Activated T-helper 2 cell treated with anti-CD3 and anti-CD28 coated beads, Interferon-gamma antibody, Interleukin-2, Interleukin-4, amounts not matched to agents 10 μg/mL and 5 μg/mL and 100 μg/mL, durations not matched to agents 14 hours and 24 hours and 36 hours (primary cell): ENCODE measurements at places on chromosomes 2 and 18.

DNA sequence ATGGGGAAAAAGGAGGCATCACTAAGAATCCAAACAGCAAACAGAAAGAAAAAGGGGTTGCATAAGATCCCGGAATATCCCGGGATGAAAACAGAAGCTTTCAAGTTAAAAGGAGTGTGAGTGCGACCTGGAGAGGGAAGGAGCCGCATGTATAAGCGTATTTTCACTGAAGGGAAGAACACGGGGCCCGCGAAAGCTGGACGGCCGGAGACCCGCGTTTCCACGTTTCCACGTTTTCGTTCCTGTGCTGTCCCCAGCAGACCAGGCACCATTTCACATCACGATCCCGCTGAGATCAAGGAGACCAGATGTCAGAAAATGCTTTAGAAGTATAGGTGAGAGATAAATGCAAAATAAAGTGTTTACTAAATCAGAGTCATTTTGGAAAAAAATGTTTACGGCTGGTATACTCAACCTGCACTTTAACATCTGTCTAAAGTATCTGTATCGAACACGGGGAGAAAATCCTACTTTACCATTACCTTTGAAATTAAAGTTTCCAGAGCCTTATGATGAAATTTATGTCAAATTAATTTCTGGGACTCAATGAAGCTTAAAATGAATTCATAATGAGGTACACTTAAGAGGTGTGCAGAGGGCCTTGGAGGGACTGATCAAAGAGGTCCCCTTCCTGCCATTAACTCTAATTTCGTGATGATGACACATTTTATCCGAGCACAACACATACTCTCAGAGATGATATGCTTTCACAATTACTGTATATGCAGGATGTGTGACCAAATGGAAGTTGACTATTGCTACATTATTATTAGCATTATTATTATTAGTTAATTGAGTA, 71.0 kb upstream of the SALL3 start:
- no peaks in the 10 kb centered on the region for H3K36me3 ChIP-seq
- no peaks in the 10 kb centered on the region for H3K27me3 ChIP-seq
- H3K4me3 ChIP-seq = no peak overlapping the region

GRCh38 chr2:218883491-218884490, 3.1 kb downstream of the WNT10A start:
- no peak overlapping the region for H3K27ac ChIP-seq
- no peaks in the 10 kb centered on the region for H3K36me3 ChIP-seq
- DNase-seq = no peak
- H3K4me3 ChIP-seq = no peak overlapping the region
- H3K27me3 ChIP-seq = peaks cover 69% of the 10 kb centered on the region

DNA sequence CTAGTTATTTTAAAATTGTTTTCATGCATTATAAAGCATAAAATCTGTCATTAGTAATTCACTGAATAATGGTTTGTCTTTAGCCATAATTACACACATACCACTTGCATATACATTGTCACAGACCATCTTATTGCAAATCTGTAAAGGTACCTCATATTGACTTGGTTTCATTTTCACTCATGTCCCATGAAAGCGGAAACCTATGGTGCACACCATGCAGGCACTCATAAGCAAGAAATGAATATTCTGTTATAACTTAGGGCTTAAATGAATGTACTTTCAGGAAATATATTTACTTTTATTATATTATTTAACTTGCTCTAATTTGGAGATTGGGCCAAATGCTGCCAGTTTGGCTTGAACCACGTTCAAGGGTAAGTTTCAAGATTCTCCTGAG, 29.2 kb upstream of the STK17B start:
- H3K27me3 ChIP-seq = no peaks in the 10 kb centered on the region
- H3K4me1 ChIP-seq = peaks cover 44% of the 10 kb centered on the region
- H3K4me3 ChIP-seq = peak overlapping the region; percentile 26

GRCh38 chr2:105407946-105408743, 9.3 kb upstream of the FHL2 start:
- no peaks in the 10 kb centered on the region for H3K36me3 ChIP-seq
- H3K4me1 ChIP-seq = no peaks in the 10 kb centered on the region
- H3K27ac ChIP-seq = no peak overlapping the region
- H3K4me3 ChIP-seq = no peak overlapping the region
- H3K27me3 ChIP-seq = peaks cover 43% of the 10 kb centered on the region

DNA sequence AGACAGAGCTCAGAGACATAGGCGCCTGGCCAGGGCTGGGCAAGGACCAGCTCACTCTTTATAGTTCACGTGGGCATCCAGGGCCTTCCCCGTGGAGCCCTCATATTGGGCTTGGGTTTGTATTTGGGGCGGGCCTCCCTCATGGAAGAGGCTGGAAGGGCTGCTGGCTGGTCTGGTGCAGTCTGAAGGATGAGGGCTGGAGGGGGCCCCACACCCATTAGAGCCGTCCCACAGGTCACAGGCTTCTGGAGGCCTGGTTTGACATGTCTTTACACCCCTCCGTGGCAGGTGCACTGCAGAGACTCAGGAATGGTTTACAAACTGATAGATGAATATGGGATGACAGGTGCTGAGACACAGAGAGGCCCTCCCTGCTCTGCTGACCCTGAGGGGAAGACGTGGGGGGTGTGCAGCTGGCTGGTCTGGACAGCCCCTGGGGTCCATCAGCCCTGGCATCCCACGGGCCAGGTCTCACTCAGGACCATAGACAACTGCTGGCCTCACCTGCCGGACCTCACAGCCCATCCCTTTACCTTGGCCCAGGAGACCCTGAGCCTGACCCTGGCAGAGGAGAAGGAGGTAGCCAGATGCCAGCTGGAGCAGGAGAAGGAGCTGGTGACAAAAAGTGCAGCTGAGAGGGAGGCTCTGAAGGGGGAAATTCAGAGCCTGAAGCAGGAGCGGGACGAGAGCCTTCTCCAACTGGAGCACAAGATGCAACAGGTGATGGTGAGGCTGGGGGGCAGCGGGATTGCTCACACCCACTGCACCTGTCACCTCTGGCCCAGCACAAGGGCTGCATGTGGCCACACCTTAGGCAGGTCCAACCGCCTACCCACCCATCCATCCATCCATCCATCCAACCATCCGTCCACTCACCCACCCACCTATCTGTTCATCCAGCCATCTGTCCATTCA, 43.9 kb downstream of the CROCC2 start:
- no peak overlapping the region for H3K4me3 ChIP-seq
- no peak overlapping the region for H3K27ac ChIP-seq
- H3K27me3 ChIP-seq = no peaks in the 10 kb centered on the region
- H3K36me3 ChIP-seq = no peaks in the 10 kb centered on the region

DNA sequence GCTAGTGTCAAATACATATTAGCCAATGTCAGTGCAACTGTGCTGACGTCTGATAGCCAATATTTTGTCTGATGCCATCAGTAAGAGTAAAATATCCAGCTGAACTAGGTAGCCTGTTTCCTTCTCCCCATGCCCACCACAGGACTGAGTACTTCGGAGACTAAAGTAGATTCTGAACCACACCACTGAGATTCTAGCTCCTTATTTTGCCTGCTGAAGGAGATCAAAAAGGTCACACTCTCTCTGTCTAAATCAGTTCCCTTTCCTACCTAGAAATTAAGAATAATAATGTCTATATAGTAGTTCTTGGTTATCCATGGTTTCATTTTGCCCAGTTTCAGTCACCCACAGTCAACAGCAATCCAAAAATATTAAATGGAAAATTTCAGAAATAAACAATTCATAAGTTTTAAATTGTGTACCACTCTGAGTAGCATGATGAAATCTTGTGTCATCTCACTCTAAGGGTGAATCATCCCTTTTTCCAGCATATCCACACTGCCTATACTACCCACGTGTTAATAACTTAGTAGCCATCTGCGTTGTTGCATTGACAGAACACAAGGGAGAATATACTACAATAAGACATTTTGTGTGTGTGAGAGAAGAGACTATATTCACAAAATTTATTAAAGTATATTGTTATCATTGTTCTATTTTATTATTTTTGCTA, 1043.3 kb upstream of the PIK3C3 start:
- H3K27me3 ChIP-seq = no peaks in the 10 kb centered on the region
- no peaks in the 10 kb centered on the region for H3K4me1 ChIP-seq
- no peak overlapping the region for H3K4me3 ChIP-seq
- H3K36me3 ChIP-seq = no peaks in the 10 kb centered on the region
- H3K27ac ChIP-seq = no peak overlapping the region

DNA sequence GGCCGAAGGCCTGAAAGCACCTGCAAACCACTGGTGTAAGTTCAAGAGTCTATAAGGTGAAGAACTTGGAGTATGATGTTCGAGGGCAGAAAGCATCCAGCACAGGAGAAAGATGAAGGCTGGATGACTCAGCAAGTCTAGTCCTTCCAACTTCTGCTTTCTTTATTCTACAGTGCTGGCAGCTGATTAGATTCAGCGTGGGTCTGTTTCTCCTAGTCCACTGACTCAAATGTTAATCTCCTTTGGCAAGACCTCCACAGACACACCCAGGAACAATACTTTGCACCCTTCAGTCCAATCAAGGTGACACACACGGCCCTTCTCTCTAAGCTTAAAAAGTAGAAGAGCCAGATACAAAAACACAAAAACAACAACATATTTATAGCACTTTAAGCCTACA, 43.4 kb downstream of the NMS start:
- H3K27ac ChIP-seq = no peak overlapping the region
- DNase-seq = no peak
- peaks cover 9% of the 10 kb centered on the region for H3K27me3 ChIP-seq
- peaks cover 2% of the 10 kb centered on the region for H3K4me1 ChIP-seq
- H3K4me3 ChIP-seq = no peak overlapping the region

DNA sequence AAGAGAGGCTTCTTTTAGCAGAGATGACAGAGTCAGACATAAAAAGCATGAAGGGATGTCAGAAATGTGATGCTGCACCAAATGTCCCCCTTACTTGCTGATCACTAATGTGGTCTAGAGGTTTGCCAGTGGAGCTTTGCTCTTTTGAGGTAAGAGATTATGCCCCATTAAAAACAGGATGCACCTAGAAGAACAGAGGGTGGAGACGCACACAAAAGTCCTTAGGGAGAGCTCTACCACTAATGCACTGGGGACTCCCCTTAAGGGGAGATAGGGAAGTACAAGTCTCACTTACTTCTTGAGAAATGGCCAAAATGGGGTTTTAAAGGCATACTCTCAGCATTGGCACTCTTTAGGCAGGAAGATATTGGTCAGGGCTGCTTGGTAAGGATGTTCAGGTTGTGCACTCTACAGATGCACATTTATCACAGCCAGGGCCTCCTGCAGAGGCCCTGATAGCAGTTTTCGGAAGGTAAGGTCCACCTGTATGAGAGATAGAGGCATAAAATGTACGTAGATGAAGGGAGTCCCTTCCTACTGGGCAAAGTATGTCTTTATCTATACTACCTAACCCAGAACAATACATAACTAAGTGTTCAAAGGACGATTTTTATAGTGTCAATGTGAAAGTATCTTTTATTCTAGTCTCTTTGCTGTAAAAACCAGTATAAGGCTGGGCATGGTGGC, 17.0 kb upstream of the SCYGR1 start:
- no peaks in the 10 kb centered on the region for H3K27me3 ChIP-seq
- H3K36me3 ChIP-seq = no peaks in the 10 kb centered on the region
- no peak overlapping the region for H3K4me3 ChIP-seq
- H3K4me1 ChIP-seq = peaks cover 24% of the 10 kb centered on the region

DNA sequence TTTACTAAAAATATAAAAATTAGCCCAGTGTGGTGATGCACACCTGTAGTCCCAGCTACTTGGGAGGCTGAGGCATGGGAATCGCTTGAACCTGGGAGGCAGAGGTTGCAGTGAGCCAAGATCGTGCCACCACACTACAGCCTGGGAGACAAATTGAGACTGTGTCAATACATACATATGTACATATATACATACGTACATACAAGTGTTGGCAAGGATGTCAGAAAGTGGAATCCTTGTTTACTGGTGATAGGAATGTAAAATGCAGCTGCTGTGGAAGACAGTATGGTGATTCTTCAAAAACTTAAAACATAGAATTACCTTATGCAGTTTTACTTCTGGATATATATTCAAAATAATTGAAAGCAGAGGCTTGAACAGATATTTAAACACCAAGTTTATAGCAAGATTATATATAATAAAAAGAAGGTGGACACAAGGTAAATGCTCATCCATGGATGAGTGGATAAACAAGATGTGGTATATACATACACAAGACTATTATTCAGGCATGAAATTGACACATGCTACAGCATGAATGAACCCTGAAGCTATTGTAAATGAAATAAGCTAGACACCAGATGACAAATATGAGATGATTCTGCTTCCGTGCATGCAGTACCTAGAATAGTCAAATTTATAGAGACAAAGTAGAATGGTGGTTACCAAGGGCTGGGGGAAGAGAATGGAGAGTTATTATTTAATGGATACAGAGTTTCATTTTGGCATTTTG, 43.2 kb downstream of the CCDC138 start:
- H3K4me1 ChIP-seq = peaks cover 13% of the 10 kb centered on the region
- H3K36me3 ChIP-seq = peaks cover 29% of the 10 kb centered on the region
- DNase-seq = no peak
- H3K4me3 ChIP-seq = no peak overlapping the region

GRCh38 chr2:62293490-62294271, 97.8 kb downstream of the B3GNT2 start:
- H3K4me3 ChIP-seq = no peak overlapping the region
- DNase-seq = no peak
- no peak overlapping the region for H3K27ac ChIP-seq
- H3K27me3 ChIP-seq = no peaks in the 10 kb centered on the region
- H3K36me3 ChIP-seq = no peaks in the 10 kb centered on the region

DNA sequence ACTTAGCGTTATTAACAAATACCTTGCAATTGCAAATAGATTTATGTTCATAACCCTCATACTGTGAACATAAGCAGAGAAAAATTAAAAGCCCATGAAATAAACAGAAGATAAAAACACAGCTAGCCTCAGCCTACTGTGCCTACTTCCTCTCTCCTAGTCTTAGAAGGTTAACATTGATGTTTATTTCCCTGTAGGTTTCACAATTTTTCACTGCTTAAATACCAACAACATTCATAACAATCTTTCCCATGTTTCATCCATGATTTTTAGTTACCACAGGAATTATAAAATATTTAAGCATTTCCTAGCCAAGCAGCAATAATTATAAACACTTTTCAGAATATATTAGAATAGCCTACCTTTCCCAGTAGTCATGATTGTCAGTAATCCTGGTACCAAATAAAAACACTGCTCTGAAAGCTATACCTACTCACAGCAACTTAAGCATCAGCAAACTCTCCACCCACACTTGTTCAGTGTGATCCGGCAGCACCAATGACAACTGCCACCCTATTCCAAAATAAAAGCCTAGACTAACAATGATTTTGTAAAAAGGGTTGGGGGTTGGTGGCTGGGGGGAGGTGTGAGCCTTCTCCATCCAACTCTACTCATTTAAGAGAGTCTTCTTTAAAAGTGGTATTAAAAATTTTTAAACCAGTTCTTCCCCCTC, 40.6 kb upstream of the RNU4ATAC start:
- H3K4me3 ChIP-seq = no peak overlapping the region
- no peak overlapping the region for H3K27ac ChIP-seq
- no peaks in the 10 kb centered on the region for H3K27me3 ChIP-seq
- DNase-seq = no peak
- peaks cover 21% of the 10 kb centered on the region for H3K4me1 ChIP-seq
